ENCODE measurements at places on chromosomes 4 and X. TPM values are rescaled to one million over a fixed set of nuclear protein-coding genes. Genes with fewer than 3 reads are reported as not detected.

- DNase-seq, result no peak
These were observed 83.2 kb downstream of the CPE start for GRCh38 chr4:165462009-165462408.

- no peak for DNase-seq
These were observed 3.4 kb downstream of the DDX53 start for GRCh38 chrX:23003116-23003515.

DNA sequence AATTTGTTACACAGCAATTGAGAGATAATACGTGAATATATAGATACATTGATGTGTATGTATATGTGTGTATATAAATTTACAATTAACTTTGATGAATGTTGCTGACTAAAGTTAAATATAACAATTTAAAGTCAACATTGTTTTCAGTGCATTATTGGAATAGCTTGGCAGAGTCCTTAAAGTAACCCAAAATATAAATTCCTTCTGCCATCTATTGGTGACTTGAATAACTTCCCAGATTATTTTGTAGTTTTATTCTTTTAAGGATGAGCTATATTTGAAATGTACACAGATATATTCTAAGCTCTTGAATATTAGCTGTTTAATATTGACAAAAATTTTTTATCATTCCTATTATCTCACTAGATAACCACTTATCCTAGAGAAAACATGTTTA lies 298.2 kb upstream of the FSTL5 start:
- DNase-seq, result no peak

- DNase-seq, result no peak
These were observed 29.0 kb upstream of the TCP11X1 start for GRCh38 chrX:102185967-102186720.

GRCh38 chr4:10081218-10081606 lies 35.4 kb downstream of the WDR1 start:
- DNase-seq, result peak; percentile 41

DNA sequence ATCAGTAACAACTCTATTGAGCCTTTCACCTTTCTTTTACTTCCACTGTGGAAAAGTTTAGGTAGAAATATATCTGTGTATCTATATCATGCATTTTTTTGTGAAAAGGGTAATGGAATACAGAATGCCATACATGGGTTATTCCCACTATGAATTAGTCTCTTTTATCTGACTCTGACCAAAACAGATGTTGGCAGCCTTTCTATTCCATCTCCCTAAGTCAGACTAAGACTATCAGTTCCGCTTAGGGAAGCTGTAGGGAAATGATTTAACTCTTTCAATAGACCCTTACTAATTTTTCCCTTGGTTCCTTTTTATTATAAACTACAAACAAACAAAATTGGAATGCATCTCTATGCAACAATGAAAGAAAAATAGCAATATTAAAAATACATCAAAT lies 92.3 kb upstream of the LEF1 start:
- DNase-seq, result no peak

DNA sequence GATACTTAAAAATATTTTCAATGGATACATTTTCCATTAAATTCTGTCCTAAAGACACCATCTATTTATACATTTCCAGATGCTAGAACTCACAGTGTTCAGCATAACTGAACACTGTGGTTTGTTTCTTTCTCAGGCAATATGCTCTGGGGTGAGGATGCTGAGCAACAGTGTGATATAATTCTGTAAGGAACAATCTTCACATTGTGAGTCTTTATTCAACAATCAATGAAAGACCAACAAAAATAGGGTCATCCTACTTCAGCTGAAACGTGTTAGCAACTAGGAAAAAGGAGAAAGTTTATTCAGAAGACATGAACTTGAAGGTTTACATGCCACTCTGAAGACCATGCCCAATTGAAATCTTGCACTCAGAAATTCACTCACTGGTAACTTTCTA lies 284.8 kb downstream of the UNC5C start:
- DNase-seq, result no peak

- DNase-seq, result no peak
These were observed 7.2 kb downstream of the GSTCD start for GRCh38 chr4:105715692-105716278.

DNA sequence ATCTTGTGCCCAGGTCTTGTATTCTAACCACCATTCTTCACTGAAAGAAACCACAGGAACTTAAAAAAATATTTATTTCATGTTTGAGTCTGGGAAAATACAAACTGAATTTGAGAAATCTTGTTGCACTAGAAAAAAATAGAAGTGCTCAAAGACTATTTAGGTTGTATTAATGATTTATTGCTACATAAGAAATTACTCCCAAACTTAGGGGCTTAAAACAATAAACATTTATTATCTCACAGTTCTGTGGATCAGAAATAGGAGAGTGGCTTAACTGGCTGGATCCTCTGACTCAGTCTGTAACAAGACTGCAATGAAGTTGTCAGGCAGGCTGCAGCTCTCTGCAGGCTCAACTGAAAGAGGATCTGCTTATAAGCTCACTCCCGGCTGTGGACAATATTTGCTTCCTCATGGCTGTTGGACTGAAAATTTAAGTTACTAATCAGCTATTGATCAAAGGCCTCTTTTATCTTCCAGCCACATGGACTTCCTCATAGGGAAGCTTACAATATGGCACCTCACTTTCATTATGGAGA lies 295.4 kb upstream of the FAM241A start:
- DNase-seq, result no peak

DNA sequence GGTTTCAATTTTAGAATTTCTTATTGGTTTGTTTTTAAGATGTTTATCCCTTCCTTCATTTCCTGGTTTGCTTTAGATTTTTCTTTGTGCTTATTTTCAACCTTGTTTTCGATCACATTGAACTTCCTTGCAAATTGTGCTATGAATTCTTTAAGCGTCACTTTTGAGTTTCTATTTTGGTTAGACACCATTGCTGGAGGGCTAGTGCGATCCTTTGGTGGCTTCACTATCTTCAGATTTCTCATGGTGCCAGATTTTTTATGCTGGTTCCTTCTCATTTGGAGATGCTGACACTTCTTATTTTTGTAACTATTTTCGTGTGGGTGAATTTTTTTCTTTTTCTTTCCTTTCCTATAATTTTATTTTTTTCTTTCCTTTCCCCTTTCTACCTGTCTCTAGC lies 227.2 kb upstream of the HDX start:
- no peak for DNase-seq

- peak; percentile 10 for DNase-seq
These were observed 989.7 kb downstream of the CCSER1 start for GRCh38 chr4:91116861-91117260.

GRCh38 chr4:69115851-69116213 lies 19.6 kb downstream of the UGT2B7 start:
- no peak for DNase-seq

GRCh38 chr4:35238793-35239192 lies 1005.5 kb downstream of the ARAP2 start:
- DNase-seq, result no peak

GRCh38 chrX:11366998-11367595 lies 73.9 kb downstream of the AMELX start:
- no peak for DNase-seq

- DNase-seq, result no peak
These were observed 11.4 kb downstream of the PBDC1 start for GRCh38 chrX:76184276-76184675.

DNA sequence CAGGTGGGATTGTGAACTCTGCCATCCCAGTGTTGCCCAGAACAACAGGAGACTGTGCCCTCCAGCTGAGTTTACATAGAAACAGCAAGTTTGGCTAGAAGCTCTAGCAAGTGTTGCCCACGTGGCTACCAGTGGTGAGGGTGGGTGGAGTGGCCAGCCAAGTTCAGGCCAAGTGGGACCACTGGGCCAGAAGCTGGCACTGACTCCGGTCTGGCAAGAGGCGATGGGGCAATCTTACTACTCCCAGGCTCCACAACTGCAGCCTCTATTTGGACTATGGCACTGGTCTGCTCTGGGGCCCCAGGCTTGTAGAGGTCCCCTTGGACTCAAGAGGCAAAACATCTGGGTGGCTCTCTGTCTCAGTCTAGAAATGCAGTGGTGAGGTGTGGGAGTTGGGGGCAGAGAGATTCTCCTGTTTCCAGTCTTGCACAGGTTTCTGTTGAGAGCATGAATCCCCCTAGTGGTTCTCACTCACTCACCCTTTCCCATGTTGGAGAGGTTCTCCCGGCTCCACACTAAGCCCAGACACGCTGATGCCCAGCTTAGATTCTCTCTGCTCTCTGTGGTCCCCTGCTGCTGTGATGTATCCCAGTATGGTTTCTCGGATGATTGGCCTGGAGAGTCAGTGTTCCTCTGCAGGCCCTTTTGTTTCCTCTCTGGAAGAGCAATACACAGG lies 615.3 kb downstream of the PDHA2 start:
- DNase-seq, result no peak

GRCh38 chr4:39061457-39061856 lies 575 bp upstream of the KLHL5 start:
- no peak for DNase-seq

DNA sequence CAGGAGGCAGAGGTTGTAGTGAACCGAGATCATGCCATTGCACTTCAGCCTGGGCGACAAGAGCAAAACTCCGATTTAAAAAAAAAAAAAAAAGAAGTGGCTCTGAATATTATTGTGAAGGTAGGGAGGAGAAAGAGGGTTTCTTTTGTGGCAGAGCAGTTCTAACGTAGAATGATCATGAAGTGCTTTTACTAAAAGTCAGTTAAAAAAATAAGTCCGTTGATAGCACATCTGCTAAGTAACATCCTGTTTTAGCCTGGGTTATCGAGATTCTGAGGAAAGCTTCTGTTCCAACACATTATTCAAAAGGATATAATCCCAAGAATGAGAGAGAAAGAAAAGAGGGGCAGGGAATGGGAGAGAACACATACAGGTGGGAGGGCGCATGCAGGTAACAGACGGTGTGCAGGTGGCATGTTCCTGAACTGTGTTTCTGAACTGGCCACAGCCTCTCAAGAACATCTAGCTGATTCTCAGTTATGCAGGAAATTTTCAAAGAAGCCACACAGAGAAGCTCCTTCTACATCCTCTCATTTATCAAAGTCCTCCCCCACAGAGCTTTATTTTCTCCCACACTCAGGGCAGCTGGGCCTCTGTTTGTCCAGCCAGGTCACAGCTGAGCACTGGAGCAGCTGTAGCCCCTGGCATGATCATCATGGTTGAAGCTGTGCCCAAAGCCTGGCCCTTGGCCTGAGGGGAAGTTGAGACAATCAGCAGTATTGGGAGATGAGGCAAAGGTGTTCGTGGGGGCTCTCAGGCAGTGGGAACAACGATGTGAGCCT lies 342.3 kb downstream of the ZNF674 start:
- DNase-seq, result no peak

GRCh38 chrX:134933248-134933647 lies 57.5 kb upstream of the SMIM10 start:
- DNase-seq, result no peak

GRCh38 chr4:61070269-61070668 lies 129.9 kb upstream of the ADGRL3 start:
- DNase-seq, result no peak

- DNase-seq, result no peak
These were observed 2.6 kb downstream of the GIMD1 start for GRCh38 chr4:106366026-106366425.

DNA sequence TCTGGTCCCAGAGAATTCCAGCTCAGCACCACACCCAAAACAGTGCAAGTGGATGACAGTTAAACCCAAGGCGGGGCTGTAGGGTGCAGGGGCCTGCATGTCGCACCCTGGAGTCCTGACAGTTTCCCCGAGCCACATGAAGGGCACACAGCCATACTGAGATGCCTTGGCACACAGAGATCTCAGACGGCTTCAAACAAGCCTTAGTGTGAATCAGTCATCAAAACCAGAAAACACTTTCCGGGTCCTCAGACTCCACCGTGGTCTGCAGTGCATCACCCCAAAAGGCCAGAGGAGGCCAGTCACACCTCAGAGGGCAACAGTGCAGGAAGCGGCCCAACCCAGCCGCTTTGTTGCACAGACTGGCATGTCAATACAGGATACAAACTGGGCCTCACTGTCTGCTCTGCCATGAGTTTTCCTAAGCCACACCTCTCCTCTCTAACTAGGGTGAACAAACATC lies 64.6 kb upstream of the ENPP6 start:
- DNase-seq, result peak; percentile 60

DNA sequence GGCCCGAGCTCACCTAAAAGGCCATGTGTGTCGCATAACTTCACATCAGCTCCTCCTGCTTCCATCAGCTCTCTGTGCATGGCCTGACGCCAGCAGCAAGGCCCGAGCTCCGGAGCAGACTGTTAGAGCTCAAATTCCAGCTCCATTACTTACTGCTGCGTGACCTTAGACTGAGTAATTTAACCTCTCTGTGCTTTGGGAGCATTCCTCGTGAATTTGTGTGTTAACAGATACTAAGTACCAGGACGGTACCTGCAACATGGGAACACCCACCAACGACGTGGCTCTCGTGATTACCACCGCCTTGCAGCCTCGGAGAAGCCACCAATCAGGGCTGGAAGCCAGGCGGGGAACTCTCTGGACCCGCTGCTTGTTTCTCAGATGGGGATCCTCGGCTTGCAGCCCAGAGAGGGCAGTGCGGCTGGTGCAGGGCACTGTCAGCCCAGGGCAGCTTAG lies 12.9 kb downstream of the LETM1 start:
- DNase-seq, result no peak

- no peak for DNase-seq
These were observed 21.4 kb downstream of the PTPN13 start for GRCh38 chr4:86615501-86615900.

The SH3TC1 gene
- total RNA-seq, result 0.59 TPM

The CXCL3 gene
- total RNA-seq, result 0.37 TPM

The COL25A1 gene
- 2.1 TPM for total RNA-seq

The PABPC1L2A gene
- 0.26 TPM for total RNA-seq

The TBC1D9 gene
- total RNA-seq, result 1.6 TPM

The PLAC8 gene
- 0.41 TPM for total RNA-seq

The CORIN gene
- total RNA-seq, result 0.07 TPM

The MAGEB17 gene
- total RNA-seq, result 0.21 TPM

The IL21 gene
- not detected for total RNA-seq

The SOX3 gene
- total RNA-seq, result 3.9 TPM

The YY2 gene
- total RNA-seq, result 0.30 TPM

The ARHGAP24 gene
- total RNA-seq, result 4.5 TPM

The GLOD5 gene
- total RNA-seq, result not detected

The CXCR3 gene
- not detected for total RNA-seq

The SRPX2 gene
- 2.0 TPM for total RNA-seq

The KLHL4 gene
- 49.3 TPM for total RNA-seq

The PLXNB3 gene
- not detected for total RNA-seq

The POU3F4 gene
- 0.37 TPM for total RNA-seq

The IKBKG gene
- 22.1 TPM for total RNA-seq

Data from H7 (cell line).